ENCODE measurements at places on chromosomes 11 and 22.
A peak's percentile ranks its signal among the peaks of the same experiment; 100 is the strongest.

DNA sequence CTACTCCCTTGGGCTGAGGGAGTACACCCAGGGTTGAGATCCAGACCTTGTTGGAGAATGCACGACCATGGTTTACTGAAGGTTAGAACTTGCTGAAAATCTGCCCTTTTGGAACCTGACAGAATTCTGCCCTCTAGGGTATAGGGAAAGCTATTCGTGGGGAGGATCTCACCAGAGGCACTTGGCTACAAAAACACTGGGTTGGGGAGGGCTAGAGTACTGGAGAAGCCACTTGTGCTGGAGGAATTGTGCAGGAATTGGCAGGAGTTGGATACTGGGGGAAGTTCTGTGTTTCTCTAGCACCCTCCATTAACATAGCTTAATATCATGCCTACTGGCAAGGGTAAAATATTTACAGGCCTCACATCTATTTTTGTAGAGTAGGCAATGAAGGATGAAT, 55.8 kb downstream of the PPME1 start:
- no peak for DNase-seq

DNA sequence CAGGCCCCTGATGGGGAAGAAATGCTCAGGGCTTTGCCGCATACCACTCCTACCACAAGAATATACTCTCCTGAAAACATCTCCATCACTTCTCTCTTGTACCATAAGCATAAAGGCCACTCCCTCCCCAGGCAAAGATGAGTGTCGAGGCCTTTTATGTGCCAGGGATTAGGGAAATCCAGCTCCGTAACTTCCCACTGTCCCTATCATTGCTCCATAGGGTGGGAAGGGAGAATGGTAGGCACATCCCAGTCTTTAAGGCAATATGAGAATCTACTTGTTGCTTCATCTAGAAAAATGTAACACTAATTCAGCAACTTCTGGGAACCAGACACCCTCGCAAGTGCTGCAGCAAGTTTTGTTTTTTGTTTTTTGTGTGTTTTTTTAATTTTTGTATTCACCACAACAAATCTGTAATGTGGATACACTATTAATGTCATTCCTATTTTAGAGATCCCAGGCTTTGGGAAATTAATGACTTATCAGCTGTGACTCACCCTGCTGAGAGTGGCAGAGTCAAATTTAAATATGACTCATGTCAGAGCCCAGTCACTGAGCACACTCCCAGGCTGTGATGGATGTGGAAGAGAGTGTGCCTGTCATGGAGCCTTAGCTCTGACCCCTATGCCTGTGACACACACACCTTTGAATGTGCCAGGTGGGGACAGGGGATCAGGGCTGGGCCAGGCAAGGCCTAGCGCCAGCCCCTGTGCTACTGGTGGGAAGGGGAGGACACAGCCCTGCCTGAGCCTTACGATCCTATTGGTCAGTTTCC, 23.4 kb downstream of the PANX1 start:
- DNase-seq, result peak; percentile 69

DNA sequence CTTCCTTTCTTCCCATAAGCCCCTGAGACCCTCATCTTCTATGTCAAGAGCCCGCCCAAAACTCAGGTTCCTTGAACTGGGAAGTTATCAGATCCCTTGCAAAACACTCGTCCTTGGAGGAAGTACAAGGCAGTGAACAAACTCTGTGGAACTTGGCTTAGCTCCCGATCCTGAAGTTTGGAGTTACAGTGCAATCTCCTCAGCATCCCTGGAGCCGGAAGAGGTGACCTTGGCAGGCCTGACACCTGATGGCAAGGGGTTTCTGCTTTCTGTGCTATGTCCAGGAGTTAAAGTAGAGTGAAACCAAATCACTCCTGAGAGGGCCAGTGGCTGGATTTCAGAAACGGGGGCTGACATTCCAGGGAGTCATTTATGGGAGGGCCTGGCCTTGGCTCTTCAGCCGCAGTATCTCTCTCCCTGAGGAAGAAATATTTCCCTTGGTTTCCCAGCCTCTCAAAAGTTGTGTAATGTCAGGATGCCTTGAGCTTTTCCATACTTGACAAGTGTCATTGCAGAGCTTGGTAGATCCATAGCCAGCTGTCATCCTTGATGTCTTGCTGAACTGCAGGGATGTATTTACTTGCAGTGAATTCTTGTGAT, 1.9 kb upstream of the GRAMD1B start:
- peak; percentile 53 for DNase-seq

DNA sequence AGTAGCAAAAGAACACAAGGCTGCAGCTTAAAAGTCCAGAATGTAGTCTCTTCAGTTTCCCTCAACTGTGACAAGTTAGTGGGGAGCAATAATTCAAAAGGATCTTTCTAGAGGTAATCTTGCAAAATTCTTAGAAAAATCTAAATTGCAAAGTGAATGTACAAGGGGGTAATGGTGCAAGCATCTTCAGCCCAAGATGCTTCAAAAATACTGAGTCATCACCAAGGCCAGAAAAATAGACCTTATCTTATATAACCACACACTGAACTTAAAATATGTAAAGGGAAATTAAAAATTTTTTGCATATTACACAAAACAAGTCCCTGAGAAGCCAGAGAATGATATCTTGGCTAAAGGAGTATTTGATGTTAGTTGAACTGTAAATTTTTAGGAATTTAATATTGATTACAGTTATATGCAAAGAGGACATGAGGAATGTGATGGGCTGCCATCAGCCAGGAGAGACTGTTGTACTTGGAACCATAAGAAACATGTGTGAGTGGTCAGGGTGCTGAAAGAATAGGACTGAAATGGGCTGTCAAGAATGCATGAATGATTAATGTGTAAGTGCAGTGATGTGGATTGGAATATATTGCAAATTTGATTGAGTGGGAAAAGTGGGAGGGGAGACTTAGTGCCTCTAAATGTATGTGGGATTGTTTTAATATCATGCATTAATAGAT, 85.7 kb upstream of the LIN7C start:
- peak; percentile 35 for DNase-seq

- DNase-seq, result no peak
These were observed 958 bp upstream of the TUT1 start for GRCh38 chr11:62592146-62592815.

DNA sequence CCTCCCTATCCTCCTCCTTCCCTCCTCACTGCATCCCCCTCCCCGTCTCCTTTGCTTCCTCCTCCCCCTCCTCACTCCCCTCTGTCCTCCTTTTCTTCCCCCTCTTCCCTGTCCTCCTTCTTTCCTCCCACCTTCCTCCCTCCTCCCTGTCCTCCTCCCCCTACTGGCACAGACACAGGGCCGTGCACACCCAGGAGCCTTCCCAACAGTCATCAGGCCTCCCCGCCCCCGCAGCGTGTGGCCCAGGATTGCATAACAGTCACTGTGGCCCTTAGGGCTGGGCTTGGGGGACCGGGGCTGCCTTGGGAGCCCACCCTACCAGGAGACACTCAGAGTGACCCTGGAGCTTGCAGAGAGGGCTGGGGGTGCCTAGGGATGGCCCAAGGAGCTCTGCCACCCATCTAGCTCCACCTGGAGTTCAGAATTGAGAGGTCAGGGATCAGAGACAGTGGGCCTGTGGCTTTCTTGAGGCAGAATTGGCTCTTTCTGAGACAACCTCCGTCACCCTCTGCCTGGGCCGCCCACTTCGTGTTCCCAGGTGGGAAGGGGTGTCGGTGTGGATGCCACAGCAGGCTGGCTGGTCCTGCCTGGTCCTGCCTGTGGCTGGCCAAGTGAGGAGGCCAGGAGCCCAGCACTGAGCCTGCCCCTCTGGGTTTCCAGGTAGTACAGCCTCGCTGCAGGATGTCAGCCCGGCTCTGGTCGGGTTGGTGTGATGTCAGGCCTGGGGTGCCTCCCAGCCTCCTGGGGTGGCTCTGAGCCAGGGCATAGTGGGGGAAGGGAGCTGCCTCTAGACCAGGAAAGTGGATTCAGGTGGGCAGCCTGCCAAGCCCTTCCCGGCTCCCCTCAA, 1.6 kb downstream of the SPI1 start:
- DNase-seq, result no peak

DNA sequence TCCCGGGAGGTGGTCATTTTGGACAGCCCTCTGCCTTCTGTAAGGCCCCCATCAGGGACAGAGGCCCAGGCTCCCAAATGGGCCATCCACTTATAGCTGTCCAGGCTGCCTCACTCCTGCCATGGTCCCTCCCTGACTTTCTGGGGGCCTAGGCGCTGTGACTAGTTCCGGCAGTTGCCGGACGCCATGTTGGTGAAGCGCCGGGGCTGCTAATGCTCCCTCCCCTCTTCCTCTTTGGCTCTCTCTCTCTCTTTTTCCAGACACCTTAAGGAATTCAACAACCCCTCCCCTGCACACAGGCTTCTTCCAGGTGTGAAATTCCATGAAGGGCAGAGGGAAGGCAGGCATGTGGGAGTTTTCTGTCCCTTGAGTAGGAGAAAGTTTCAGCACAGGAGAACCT, 445.6 kb downstream of the SOX6 start:
- no peak for DNase-seq

GRCh38 chr11:13384908-13385640, 77.9 kb downstream of the BTBD10 start:
- peak; percentile 72 for DNase-seq

GRCh38 chr11:130847517-130847916, 68.8 kb downstream of the SNX19 start:
- peak; percentile 75 for DNase-seq

- no peak for DNase-seq
These were observed 10.5 kb downstream of the NRXN2 start for GRCh38 chr11:64712430-64713015.

GRCh38 chr11:32210556-32210955, 119.7 kb downstream of the RCN1 start:
- peak; percentile 96 for DNase-seq
